ENCODE measurements at places on chromosomes 12 and 14. TPM values are rescaled to one million over a fixed set of nuclear protein-coding genes. Genes with fewer than 3 reads are reported as not detected.

ADCY6 gene
- 12.7 TPM for total RNA-seq

GRCh38 chr14:99072956-99073355, 199.0 kb downstream of the BCL11B start:
- no peak overlapping the region for H3K27ac ChIP-seq
- H3K4me3 ChIP-seq: no peak overlapping the region
- H3K27me3 ChIP-seq: no peaks in the 10 kb centered on the region
- no peaks in the 10 kb centered on the region for H3K36me3 ChIP-seq
- DNase-seq: no peak
- H3K4me1 ChIP-seq: no peaks in the 10 kb centered on the region

GRCh38 chr12:16155938-16156337, 121.5 kb downstream of the SLC15A5 start:
- no peak overlapping the region for H3K27ac ChIP-seq
- no peaks in the 10 kb centered on the region for H3K36me3 ChIP-seq
- no peaks in the 10 kb centered on the region for H3K4me1 ChIP-seq
- no peak overlapping the region for H3K4me3 ChIP-seq
- no peaks in the 10 kb centered on the region for H3K27me3 ChIP-seq
- DNase-seq: no peak

DNA sequence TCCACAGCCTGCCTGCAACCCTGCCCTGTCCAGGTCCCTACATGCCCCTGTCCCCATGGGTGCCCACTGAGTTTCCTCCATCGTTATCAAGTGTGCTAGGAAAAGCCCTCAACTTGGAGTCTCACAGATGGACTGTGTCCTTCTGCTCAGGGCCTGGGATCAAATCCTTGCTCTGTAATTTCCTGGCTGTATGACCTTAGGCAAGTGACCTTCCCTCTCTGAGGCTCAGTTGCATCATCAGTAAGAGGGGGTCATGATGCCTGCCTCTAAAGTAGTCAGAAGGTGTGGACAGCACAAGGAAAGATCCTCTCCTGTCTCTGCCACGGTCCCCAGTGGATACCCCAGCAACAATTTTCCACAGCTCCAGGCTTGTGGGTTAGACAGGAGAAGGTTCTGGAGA, 22.2 kb downstream of the RASAL1 start:
- no peak overlapping the region for H3K27ac ChIP-seq
- no peak overlapping the region for H3K4me3 ChIP-seq
- no peaks in the 10 kb centered on the region for H3K27me3 ChIP-seq
- H3K36me3 ChIP-seq: no peaks in the 10 kb centered on the region
- no peaks in the 10 kb centered on the region for H3K4me1 ChIP-seq

- no peaks in the 10 kb centered on the region for H3K27me3 ChIP-seq
- no peak for DNase-seq
- H3K4me3 ChIP-seq: no peak overlapping the region
- no peaks in the 10 kb centered on the region for H3K36me3 ChIP-seq
Measured at GRCh38 chr12:124626971-124627411, 59.6 kb upstream of the NCOR2 start.

GRCh38 chr14:73610687-73611086, 1.6 kb upstream of the ACOT6 start:
- no peaks in the 10 kb centered on the region for H3K36me3 ChIP-seq
- no peaks in the 10 kb centered on the region for H3K27me3 ChIP-seq
- no peak overlapping the region for H3K4me3 ChIP-seq
- peak overlapping the region; percentile 96 for H3K27ac ChIP-seq
- no peak for DNase-seq

DNA sequence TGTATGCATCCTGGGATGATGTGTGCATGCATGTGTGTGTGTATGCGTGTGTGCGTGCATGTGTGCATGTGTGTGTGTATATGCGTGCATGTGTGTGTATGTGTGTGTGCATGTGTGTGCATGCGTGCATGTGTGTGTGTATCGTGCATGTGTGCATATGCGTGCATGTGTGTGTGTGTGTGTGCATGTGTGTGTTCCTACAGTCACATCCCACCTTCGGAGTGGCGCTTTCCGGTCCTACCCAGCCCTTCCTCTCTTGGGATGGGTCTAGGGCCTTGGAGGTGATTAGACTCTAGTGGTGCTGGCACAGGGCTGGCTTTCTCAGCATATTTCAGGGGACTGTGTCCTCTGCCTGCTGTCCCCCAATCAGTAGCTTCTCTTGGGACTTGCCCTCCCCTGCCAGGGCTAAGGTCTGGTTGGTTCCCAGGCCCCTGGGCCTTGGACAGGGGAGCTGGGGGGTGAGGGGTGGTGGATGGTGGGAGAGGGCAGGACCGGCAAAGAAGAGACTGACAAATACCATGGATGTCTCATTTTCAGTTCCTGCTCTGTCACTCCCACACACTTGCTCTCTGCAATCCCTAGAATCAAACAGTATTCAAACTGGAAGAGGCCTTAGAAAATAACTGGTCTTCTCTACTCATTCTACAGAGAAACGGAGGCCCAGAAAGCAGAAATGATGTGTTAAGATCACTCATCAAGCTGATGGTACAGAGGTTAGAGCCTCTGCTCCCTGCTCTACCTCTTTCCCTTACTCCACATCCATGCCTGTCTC, 21.9 kb upstream of the FAIM2 start:
- no peaks in the 10 kb centered on the region for H3K36me3 ChIP-seq
- no peak overlapping the region for H3K27ac ChIP-seq
- H3K27me3 ChIP-seq: no peaks in the 10 kb centered on the region
- no peak for DNase-seq
- no peak overlapping the region for H3K4me3 ChIP-seq

GRCh38 chr12:101920906-101921305, 43.5 kb downstream of the DRAM1 start:
- no peak overlapping the region for H3K4me3 ChIP-seq
- no peak for DNase-seq
- no peak overlapping the region for H3K27ac ChIP-seq
- no peaks in the 10 kb centered on the region for H3K27me3 ChIP-seq
- no peaks in the 10 kb centered on the region for H3K4me1 ChIP-seq

DNA sequence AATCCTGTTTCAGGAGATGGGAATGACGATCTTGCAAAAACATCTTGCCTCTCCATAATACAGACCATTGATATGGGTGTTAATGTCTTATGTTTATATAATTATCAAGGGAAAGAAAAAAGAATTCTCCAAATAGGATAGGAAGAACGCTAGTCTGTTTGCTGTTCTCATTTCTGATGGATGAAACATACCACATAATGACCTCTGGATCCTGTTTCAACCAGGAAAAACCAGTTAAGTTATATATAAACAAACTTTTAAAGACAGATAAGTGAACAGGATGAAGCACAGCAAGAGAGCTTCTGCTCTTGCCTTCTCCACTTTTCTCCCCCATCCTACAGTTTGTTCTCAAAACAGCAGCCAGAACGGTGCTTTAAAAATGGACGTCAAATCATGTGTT, 27.8 kb downstream of the COQ6 start:
- H3K27ac ChIP-seq: no peak overlapping the region
- peaks cover 37% of the 10 kb centered on the region for H3K36me3 ChIP-seq
- no peaks in the 10 kb centered on the region for H3K27me3 ChIP-seq
- H3K4me3 ChIP-seq: no peak overlapping the region
- DNase-seq: no peak

DNA sequence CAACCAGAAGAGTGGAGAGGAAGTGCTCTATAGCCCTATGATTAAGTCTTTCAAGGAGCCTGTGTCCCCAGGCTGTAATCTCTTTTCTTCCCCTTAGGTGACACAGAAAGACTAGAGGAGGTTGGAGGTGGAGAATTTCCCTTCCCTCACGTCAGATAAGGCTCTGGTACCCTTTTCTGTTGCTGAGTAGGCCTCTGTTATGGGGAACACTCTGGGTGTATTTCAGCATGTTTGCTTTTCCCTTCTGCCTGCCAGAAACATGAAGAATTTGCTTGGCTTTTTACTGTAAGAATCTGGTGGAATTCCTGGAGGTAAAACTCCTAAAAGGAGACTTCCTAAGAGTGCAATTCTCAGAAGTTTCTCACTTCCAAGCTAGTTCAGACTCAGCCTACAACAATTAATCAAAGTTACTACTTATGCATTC, 58.3 kb downstream of the SIX1 start:
- no peaks in the 10 kb centered on the region for H3K36me3 ChIP-seq
- no peak overlapping the region for H3K4me3 ChIP-seq
- H3K27ac ChIP-seq: no peak overlapping the region
- no peak for DNase-seq

- no peaks in the 10 kb centered on the region for H3K36me3 ChIP-seq
- no peaks in the 10 kb centered on the region for H3K27me3 ChIP-seq
- no peak overlapping the region for H3K27ac ChIP-seq
- no peaks in the 10 kb centered on the region for H3K4me1 ChIP-seq
Measured at GRCh38 chr14:45194964-45195363, 58.0 kb downstream of the MIS18BP1 start.

DNA sequence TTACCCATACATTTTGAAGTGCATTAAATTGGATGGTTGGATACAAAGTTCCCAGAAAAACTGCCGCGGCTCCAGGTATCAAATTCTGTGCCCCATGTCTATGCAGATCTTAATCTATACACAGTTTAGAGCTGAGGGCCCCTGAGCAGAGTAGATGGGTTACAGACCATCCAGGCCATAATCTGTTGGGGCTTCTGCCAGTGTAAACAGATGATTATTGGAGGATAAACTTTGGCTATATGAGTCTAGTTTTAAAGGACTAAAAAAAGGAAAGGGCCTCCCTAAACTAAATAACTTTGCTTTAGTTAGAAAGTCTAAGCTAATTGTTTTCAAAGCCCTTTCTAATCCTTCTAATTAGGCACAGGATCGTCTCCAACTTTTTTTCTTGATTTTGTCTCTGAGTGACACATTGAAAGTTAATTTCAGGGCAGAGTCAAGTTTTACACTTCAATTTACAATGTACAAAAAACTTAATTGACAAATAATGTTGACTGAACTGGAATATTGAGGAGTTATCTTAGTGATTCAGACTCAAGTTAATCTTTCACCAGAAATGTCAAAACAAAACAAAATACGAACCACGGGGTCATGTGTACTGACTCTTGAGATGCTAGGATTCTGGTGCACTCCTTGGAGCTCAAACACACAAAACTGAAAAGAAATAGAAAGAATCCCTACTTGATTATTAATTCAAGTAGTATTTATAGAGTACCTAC, 133.9 kb upstream of the SCAF11 start:
- H3K36me3 ChIP-seq: no peaks in the 10 kb centered on the region
- peaks cover 8% of the 10 kb centered on the region for H3K4me1 ChIP-seq
- no peak overlapping the region for H3K27ac ChIP-seq
- H3K27me3 ChIP-seq: no peaks in the 10 kb centered on the region
- H3K4me3 ChIP-seq: peak overlapping the region; percentile 28

GPR65 gene
- total RNA-seq: 4.5 TPM

GRCh38 chr12:109477963-109478315, 505 bp downstream of the UBE3B start:
- H3K27ac ChIP-seq: peak overlapping the region; percentile 98
- H3K4me1 ChIP-seq: peaks cover 7% of the 10 kb centered on the region
- H3K4me3 ChIP-seq: peak overlapping the region; percentile 99
- no peaks in the 10 kb centered on the region for H3K36me3 ChIP-seq

CIROP gene
- total RNA-seq: not detected

DNA sequence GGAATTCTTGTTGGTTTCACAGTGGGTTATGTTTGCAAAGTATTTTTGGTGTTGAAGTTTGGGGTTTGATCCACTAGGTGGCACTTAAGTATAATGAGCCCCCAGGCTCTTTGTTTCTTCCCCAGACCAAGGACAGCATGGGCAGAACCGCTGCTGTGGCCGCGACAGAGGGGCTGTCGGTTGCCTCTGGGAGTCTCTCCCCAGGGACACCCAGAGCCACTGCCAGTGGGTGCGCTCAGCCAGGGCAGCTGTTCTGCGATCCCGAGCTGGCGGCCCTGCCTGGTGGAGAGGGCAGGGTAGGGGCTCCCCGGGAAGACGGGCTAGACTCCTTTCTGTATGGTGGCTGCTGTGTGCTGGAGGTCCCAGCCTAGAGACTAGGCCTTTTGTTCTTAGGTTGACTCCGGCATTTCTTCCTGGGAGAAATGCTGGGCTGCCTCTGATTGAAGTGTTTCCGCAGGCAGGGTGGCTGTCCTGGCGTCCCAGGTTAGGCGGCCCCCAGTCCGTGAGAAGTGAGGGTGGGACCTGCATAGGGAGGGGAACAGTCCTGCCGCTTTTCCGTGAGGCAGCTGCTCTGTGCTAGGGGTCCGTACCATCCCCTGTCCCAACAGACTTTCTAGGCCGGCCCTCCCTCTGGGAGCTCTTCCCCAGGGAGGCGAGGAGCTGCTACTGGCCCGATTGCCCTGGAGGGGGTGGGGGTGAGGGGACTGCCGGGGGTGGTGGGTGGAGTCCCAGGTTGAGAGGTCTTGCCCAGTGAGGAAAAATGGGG, 253.1 kb upstream of the PELI2 start:
- H3K27ac ChIP-seq: no peak overlapping the region
- no peaks in the 10 kb centered on the region for H3K27me3 ChIP-seq
- H3K4me1 ChIP-seq: no peaks in the 10 kb centered on the region

LBHD2 gene
- 0.47 TPM for total RNA-seq

DNA sequence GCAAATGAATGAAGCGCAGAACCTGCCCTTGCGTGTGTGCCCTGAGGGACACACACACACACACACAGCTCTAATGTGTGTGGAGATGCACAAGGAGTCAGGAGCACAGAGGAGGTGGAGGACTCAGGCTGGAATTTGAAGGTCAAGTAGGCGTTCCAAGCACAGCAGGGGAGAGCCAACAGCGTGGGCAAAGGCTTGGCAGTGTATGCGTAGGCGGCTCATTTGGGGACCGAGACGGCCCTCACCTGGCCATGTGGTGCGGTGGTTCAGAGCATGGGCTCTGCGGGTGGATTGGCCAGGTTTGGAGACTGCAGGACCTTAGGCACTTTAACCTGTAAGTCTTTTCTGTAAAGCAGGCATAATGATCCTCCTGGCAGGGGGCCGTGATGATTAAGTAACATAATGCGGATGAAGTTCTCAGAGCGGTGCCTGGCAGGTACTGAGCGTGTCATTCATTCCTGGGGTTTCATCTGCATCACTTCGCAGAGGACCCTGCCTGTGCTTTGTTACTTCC, 69.5 kb upstream of the SLC24A4 start:
- no peak overlapping the region for H3K4me3 ChIP-seq
- H3K36me3 ChIP-seq: no peaks in the 10 kb centered on the region
- H3K4me1 ChIP-seq: no peaks in the 10 kb centered on the region
- no peak overlapping the region for H3K27ac ChIP-seq
- no peaks in the 10 kb centered on the region for H3K27me3 ChIP-seq
- DNase-seq: no peak

- no peaks in the 10 kb centered on the region for H3K36me3 ChIP-seq
- no peak for DNase-seq
- no peak overlapping the region for H3K4me3 ChIP-seq
Measured at GRCh38 chr12:16272222-16272621, 5.3 kb downstream of the SLC15A5 start.

GRCh38 chr12:94620621-94621020, 29.7 kb downstream of the TMCC3 start:
- no peaks in the 10 kb centered on the region for H3K36me3 ChIP-seq
- DNase-seq: no peak
- peaks cover 16% of the 10 kb centered on the region for H3K4me1 ChIP-seq

All from liver (tissue), 10 donors.